ENCODE measurements at places on chromosomes 13 and 19.
A peak's percentile ranks its signal among the peaks of the same experiment; 100 is the strongest.

- DNase-seq = no peak
These were observed 113.4 kb downstream of the UBL3 start for GRCh38 chr13:29737061-29737460.

DNA sequence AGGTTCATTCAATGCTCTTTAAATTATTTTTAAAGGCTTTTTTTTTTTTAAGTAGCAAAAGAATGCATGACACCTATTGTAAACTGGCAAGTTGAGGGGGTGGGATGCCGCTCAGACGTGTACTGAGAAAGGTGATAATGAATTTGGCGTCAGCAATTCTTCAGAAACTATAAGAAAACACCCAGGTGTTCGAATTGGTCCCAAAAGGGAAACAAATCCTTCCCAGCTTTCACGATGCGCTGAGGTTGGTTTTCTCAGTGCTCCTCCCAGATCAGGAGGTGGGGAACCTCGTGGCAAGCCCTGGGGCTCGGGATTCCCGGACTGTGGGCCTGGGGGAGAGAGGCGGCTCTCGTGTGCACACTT lies 543 bp upstream of the FAM124A start:
- DNase-seq = no peak

DNA sequence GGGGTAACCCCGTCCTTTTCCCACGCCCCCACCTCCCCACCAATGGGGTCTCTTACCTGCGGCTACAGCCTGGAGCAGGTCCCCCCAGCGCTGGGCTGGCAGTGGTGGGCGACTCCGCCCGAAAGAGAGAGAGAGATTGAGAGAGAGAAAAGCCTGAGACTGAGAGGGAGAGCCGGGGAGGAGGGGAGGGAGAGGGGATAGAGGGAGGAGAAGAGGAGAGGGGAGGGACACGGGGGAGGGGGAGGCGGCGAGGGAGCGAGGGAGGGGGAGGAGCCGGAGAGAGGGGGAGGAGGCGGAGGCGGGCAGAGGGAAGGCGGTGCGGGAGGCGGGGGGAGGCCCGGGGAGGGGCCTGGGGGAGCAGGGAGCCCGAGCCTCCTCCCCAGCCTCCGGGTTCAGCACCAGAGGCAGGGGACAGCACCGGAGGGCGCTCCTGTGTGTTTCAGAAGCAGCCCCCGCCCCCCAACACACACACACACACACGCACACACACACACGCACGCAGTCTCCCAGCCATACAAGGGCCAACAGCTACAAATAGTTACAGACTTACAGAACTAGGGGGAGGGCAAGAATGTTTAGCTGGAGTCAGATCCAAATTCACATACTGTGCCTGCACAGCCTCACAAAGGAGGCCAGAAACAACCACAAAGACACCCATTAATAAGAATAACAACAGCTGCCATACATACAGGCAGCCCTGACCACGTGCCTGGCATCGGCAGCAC lies at the start of gene SLC8A2:
TSS of gene SLC8A2 (minus strand) at position 161 of the 725 bp plus-strand sequence. CDS start 5,490 bp downstream, outside the sequence.
- peak; percentile 51 for DNase-seq

DNA sequence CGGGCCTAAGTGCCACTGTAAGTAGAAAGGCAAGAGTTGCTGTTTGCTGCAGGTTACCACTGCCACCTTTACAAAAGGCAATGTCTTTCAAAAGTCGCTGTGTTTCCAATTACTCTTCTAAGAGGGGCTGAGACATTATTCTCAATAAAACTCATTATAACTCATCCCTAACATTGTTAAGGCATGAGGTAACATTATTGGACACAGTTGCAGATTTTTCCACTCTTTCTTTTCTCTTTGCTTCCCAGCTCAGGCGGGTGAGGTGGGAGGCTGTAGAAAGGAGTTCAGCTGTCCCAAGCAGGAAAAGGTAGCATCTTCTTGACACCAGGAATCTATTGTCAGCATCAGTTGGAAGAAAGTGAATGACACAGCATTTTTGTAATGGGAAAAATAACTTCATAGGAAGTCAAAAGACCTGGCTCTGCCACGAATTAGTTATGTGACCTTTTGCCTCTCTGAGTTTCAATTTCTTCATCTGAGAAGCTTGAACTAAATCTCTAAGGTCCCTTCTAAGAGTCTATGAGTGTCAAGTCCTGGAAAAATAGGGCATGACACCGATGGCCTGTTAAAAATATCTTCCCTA lies 2.1 kb upstream of the UBL3 start:
- no peak for DNase-seq

DNA sequence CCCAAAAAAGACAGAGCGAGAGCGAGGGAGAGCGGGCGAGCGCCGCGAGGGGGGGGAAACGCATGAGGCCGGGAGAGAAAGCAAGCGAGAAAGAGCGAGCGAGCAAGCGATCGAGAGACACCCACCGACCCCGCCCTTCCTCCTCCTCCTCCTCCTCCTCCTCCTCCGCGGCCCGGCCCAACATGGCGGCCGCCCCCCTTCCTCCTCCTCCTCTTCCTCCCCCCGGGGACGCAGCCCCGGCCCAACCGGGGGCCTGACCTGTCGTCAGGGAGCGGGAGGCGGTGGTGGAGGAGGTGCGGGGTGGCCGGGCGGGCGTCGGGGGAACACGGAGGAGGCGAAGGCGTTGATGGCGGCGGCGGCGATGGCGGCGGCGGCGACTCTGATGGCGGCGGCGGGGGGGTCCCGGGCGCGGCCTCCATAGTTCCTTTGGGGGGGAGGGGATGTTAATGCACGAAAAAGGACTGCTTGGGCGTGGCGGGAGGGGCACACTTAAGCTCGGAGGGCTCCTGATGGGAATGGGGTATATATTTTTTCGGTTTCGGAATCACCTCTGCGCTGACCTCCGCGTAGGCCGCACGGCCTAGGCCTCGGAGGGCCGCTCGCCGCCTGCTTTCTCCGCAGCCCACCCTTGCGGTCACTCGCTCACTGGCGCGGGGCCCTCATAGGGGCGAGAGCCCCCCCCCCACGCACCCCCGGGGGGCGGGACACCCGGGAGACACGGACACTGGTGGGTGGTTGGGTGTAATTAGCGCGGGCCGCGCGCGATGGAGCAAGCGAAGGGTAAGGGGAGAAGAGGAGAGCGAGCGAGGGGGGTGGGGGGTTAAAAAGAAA lies 1.2 kb downstream of the ZC3H4 start:
- peak; percentile 81 for DNase-seq

- DNase-seq = no peak
These were observed 21.6 kb upstream of the WDR88 start for GRCh38 chr19:33110137-33110910.

DNA sequence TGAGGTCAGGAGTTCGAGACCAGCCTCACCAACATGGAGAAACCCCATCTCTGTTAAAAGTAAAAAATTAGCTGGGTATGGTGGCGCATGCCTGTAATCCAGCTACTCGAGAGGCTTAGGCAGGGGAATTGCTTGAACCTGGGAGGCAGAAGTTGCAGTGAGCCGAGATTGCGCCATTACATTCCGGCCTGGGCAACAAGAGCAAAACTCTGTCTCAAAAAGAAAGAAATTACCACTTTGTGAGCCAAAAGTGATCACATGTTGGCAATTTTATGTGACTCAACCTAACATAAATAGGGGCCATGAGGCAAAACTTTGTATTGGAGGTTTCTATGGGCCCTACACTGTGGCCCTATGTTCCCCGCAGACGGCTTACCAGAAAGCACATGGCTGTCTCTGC lies 72.2 kb downstream of the MAP4K1 start:
- no peak for DNase-seq

DNA sequence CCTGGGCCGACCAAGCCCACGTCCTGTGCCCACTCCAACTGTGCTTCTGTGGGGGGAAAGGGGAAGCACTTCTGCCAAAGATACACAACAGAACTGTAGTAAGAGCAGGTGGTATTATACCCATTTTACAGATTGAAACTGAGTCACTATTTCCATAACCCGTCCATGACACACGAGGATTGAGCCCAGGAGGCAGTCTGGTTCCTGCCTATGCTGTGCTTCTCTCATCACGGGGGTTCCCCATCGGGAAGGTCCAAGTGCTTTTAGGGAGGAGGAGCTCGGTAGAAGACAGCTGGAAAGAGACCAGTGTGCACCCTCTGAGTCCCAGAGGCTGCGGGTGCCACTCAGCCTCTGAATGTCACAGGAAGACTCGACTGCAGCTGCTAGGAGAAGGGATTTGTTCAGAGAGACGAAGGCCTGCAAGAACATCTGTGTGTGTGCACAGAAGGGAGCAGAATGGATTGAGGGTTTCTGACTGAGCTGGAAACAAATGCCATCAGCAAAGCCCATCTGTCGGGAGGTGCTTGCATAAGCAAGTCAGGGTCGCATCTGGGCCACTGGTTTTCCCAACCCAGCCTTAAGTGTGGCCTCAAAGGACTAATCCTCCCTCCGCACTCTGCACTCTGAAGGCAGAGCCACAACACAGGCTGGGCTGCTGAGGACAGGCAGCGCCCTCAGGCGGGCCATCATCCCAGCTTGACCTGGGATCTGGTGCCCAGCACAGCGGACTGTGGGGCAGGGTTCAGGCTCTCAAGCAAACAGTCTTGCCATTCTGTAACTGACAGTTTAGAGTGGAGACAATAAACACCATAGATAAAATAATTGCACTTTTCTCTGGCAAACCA lies 150.0 kb downstream of the DPF1 start:
- DNase-seq = no peak

- no peak for DNase-seq
These were observed 15.7 kb upstream of the TIMM44 start for GRCh38 chr19:7959211-7959610.

GRCh38 chr13:93740334-93740733 lies 513.7 kb downstream of the GPC6 start:
- no peak for DNase-seq

Data from effector CD4-positive, alpha-beta T cell (primary cell).